Endothelial cell of umbilical vein (primary cell): ENCODE measurements at places on chromosomes 2 and 18. TPM values are rescaled to one million over a fixed set of nuclear protein-coding genes. Genes with fewer than 3 reads are reported as not detected.

LHCGR gene
- not detected in 2 replicates for total RNA-seq

AGXT gene
- not detected in 2 replicates for total RNA-seq

CDKL4 gene
- 0.75 and 1.2 TPM in 2 replicates for total RNA-seq

MAP3K2 gene
- total RNA-seq, result 20.5 and 25.7 TPM in 2 replicates

AMER3 gene
- total RNA-seq, result not detected in 2 replicates

NGEF gene
- total RNA-seq, result 0.18 and 0.22 TPM in 2 replicates

PSTPIP2 gene
- 1.6 and 3.4 TPM in 2 replicates for total RNA-seq

CFAP221 gene
- total RNA-seq, result not detected in 2 replicates

GNAL gene
- total RNA-seq, result 0.65 and 0.73 TPM in 2 replicates

TTN gene
- 0.44 and 0.49 TPM in 2 replicates for total RNA-seq

FAM161A gene
- 5.9 and 6.1 TPM in 2 replicates for total RNA-seq

CHN1 gene
- 23.3 and 29.0 TPM in 2 replicates for total RNA-seq

GKN1 gene
- not detected in 2 replicates for total RNA-seq

CDH19 gene
- total RNA-seq, result not detected in 2 replicates

OSBPL6 gene
- 2.3 TPM in 2 replicates for total RNA-seq

MORN2 gene
- total RNA-seq, result 15.0 and 16.7 TPM in 2 replicates

CYRIA gene
- 38.4 and 40.3 TPM in 2 replicates for total RNA-seq

SLC30A3 gene
- total RNA-seq, result 9.2 and 16.7 TPM in 2 replicates

IRS1 gene
- 0.05 and 0.11 TPM in 2 replicates for total RNA-seq

STPG4 gene
- 0.21 and 0.53 TPM in 2 replicates for total RNA-seq

GRHL1 gene
- 0.85 and 1.1 TPM in 2 replicates for total RNA-seq

MLPH gene
- not detected in 2 replicates for total RNA-seq

UXS1 gene
- 43.2 and 44.6 TPM in 2 replicates for total RNA-seq

CAPN10 gene
- total RNA-seq, result 37.9 and 39.9 TPM in 2 replicates

SDC1 gene
- total RNA-seq, result 3.5 and 4.0 TPM in 2 replicates

ANKRD62 gene
- total RNA-seq, result not detected in 2 replicates

KHK gene
- 3.7 and 4.4 TPM in 2 replicates for total RNA-seq

SAG gene
- total RNA-seq, result not detected in 2 replicates

SCYGR3 gene
- not detected in 2 replicates for total RNA-seq

LIMS3 gene
- total RNA-seq, result 9.4 and 17.8 TPM in 2 replicates

C2orf66 gene
- total RNA-seq, result 0.27 and 0.39 TPM in 2 replicates

LIMS4 gene
- total RNA-seq, result 14.4 and 35.7 TPM in 2 replicates

PAX3 gene
- not detected in 2 replicates for total RNA-seq

SCN3A gene
- total RNA-seq, result not detected in 2 replicates

MYL12A gene
- 793 and 796 TPM in 2 replicates for total RNA-seq

ELAC1 gene
- total RNA-seq, result 6.0 and 7.6 TPM in 2 replicates

CAPN14 gene
- total RNA-seq, result 0.15 and 0.23 TPM in 2 replicates
